ENCODE measurements at places on chromosomes 12 and 14.

DNA sequence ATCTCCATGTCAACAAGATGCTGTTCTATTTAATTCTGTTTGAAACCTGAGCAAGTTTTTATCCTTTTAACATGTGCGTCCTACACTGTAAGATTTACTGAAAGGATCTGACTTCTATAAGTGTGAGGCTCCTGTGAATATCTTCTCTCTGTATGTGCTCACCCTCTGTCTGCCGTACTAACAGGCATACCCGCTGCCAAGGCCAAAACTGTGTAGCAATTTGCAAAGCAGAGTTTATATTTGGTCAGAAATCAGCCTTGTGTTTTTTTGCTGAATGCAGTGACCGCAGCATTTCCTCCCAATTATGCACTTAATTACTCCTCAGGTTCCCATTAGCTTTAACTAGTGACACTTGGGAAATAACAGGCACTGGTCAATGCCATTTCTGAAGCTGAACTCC, 12.3 kb downstream of the CHST11 start:
- no peak for DNase-seq

DNA sequence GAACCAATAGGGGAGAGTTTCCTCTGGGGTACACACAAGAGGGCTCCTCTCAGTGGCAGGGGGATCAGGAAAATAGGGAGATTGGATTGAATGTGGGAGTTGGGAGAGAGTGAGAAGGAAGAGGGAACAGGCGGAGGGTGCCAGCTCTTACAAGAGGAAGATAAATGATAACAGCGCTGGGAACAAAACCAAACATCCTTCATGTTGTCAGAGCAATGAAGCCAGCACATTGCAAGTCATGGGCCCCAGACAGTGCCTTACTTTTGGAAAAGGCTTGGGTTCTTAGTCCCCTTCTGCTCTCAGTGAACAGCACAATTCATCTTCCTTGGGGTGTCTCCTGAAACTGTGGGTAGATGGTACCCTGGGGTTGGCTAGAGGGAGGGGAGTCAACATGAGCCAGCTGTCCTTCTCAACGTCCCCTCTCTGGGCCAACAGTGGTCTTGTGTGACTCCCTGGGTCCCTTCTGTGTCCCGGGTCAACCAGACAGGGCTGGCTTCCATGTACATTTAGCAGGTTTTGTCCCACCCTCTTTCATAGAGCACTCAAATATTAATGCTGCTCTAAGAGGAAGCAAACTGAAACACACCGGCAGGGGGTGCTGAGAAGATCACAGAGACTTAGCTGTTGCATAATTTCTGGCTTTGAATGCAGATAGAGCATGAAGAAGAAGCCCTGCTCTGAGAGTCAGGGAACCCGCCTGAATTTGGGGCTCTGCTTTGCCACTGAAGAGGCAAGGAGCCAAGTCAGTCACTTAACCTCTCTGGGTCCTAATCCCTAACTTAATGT, 138.5 kb downstream of the ESRRB start:
- no peak for DNase-seq

DNA sequence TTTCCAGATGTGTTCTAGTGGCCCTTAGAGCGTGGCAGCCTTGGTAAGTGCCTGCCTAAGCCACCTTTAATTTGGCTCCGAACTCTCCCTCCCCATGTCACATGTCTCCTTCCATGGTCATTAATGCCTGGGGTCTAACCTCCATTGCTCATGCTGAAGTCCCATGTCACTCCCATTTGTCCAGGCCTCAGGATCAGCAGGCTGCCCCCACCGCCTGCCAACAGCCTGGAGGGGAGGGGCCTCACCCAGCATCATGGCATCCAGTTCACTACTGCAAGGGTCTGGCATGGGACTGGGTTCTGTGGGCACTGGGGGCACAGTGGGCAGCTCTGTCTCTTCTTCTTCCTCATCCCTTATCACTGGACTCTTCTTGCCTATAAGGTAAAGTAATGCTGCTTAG, 4.4 kb downstream of the MMP19 start:
- DNase-seq = no peak

- no peak for DNase-seq
Observed at GRCh38 chr12:52910248-52910883, 5.5 kb upstream of the KRT8 start.

GRCh38 chr12:100156731-100157426, 14.2 kb upstream of the BLTP3B start:
- DNase-seq = no peak

- DNase-seq = no peak
Observed at GRCh38 chr14:69842686-69843420, 36.4 kb upstream of the SMOC1 start.

DNA sequence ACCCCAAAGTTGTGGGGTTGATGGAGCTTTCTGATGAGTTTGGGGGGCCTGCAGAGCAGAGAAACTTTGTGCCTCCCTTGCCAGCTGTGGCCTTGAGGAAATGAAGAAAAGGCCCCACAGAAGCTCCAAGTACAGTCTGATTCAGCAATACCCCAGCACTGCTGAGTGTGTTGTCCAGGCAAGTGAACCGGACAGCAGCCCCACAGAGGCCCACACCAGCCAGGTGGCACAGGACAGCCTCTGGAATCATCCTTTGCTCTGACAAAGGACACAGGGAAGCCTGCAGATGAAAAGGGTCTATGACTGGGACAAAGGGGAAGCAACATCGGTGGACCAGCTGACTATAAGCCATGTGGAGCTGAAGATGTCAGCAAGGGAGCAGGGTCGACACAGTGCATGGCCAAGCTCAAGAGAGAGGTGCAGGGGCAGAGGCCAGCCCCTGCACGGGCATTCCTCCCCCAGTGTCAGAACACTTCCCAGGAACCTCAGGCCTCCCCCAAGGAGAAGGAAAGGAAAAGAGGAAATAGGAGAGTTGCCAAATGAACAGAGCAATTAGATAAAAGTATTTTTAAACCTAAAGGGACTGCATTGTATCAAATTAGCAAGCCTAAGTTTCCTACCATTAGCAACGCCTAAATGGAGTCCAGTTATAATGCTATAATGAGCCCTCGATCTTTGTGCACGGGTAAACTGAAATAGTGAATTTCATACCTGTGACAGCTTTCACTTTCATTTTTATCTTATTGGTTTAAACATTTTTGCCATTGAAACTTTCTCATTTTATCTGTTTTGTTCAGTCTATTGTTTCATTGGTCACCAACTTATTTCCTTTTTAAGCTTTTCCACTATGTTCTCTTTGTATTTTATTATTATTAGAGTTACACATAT, 46.3 kb upstream of the PTGDR start:
- no peak for DNase-seq

DNA sequence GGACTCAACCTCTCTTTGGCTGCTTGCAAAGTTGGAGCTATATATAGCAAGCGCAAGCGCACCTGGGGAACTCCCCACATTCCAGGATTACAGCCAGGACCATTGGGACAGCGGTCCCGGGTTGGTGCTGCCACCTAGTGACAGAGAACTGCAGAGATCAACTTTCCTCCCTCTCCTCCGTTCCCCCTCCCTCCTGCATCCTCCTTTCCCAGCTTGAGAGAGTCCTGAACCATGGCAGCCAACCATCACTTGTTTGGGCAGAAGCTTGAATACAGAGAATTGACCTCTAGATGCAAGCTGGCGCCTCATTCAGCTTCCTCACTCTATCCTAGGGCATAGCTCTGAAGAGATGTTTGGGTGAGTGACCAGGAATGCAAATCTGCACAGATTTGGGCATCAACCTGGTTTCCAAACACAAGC, 17.4 kb upstream of the FLVCR2 start:
- DNase-seq = no peak

DNA sequence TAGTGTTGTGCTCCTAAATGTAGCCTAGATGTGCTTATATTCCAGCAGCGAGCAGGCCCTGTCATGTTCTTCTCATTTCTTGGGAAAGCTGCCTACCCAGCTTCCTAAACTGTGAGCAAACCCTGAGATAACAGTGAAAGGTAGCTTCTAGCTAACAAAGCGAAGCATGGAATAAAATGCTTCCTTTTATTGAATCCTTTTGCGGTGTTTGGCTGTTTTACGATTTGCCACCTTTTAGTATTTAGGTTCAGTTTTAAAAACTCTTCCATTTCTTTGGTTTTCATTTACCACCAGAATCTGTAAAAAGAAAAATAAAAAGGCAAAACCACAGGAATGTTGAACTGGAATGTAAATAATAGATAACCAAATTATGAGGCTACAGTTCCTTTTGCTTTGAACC, 5.0 kb upstream of the PKP2 start:
- DNase-seq = no peak

- no peak for DNase-seq
Observed at GRCh38 chr12:28232211-28232928, 42.1 kb downstream of the CCDC91 start.

- no peak for DNase-seq
Observed at GRCh38 chr14:73221945-73222344, 15.4 kb upstream of the PAPLN start.

GRCh38 chr14:35558680-35559079, 24.7 kb downstream of the INSM2 start:
- DNase-seq = no peak

DNA sequence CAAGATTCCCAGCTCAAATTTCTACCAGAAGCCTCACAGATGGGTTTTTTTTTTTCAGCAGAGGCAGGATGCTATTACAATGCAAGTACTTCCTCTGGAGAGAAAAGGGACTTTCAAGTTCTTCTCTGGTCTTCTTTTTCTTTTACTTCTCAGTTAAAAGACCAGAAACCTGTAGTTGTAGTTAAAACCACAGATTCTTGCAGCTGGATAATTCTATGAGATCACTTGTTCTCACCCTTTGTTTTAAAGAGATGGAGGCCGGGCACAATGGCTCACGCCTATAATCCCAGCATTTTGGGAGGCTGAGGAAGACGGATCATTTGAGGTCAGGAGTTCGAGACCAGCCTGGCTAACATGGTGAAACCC, 47.6 kb upstream of the OVCH1 start:
- no peak for DNase-seq

DNA sequence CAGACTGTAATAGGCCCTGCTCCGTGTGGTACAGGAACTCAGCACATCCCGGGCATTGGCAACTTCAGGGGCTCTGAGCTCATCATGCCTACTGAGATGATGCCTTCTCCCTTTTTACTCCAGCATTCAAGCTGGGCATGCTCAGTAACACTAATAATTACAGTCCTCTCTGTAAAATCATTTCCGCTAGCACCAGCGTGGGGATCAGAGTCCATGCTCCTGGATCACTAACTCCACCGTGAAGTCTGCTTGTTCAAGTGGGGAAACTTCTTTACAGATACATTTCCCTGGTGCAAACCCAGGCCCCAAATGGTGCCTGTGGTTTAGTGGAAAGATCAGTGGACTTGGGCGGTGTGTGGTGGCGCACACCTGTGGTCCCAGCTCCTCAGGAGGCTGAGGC, 16.7 kb downstream of the CLSTN3 start:
- DNase-seq = no peak

GRCh38 chr14:65866448-65866847, 453.9 kb downstream of the FUT8 start:
- DNase-seq = no peak

GRCh38 chr12:113591480-113591974, 119.9 kb upstream of the LHX5 start:
- DNase-seq = no peak

GRCh38 chr14:101064121-101064661, 160.7 kb upstream of the RTL1 start:
- peak; percentile 81 for DNase-seq

DNA sequence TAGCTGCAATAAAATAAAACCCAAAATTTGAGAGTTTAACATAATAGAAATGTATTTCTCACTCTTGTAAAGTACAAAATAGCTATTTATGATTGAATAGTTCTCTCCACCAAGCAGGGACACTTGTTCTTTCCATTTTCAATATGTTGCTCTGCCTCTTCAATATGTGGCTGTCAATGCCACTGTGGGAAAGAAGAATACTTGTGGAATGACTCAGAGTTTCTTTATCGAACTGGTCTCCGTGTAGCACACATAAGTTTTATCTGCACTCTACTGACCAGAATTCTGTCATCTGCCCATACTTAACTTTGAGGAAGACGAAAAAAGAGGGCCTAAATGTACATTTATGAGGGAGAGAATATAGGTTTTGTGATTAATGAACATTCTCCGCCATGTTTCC, 256.9 kb downstream of the ATXN7L3B start:
- DNase-seq = no peak

- DNase-seq = no peak
Observed at GRCh38 chr14:60106339-60106738, 14.6 kb downstream of the PCNX4 start.

- no peak for DNase-seq
Observed at GRCh38 chr14:50061664-50062437, 54.5 kb downstream of the VCPKMT start.

DNA sequence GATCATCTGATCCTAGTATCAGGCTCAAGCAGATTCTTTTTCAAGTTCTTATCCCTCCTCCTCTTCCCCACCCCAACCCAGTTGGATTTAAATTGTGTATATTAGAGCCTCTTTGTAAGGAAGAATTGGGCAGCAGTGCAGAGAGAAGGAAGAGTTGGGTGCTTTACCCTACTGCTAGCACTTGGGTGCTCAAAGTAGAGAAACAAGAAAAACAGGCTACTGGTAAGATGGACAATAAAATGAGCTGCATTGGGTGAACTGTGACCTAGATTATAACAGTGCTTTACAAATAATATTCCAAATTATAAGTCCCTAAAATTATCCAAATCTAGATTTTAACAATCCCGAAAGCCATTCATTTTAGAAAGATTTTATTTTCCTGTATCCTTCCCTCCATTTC, 363.4 kb upstream of the GARIN6 start:
- no peak for DNase-seq

DNA sequence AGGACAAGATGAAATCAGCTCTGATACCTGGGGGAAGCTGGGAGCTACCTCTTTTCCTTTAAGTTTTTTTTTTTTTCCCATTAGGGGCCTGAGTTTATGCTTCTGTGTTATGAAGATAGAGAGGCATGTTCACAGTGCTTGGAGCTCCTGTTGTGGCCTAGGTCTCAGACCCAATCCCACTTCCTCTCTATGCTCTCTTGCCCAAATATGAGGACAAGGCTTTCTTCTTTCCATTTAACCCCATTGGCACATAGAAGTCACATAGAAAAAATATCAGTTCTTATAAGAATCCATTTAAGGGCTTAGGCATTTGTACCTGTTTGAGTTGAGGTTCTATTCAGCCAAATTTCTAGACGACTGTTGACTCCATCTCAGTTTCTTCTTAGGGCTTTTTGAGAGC, 12.6 kb downstream of the MRPS35 start:
- DNase-seq = no peak

- no peak for DNase-seq
Observed at GRCh38 chr12:23431006-23431405, 518.5 kb downstream of the SOX5 start.

DNA sequence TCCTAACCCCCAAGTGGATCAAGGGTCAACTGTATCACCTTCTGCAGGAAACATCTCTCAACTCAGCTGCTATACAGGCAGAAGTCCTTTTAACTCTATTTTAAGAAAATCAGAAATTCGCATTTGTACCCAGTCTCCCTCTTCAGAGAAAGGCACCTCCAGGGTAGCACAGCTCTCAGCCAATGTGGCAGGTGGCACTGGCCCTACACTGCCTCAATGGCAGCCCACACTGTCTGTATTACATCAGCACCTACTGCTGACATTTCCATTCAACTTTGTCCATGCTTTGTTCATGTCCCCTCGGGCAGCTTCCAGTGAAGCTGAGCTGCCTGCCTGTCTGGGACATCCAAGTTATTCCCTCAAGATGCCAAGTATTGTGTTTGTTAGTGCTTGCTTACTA, 8.8 kb downstream of the SPTSSA start:
- DNase-seq = no peak

- DNase-seq = no peak
Observed at GRCh38 chr12:2094597-2094996, 41.8 kb downstream of the CACNA1C start.

- DNase-seq = no peak
Observed at GRCh38 chr12:128617304-128617833, 206.4 kb downstream of the SLC15A4 start.

- peak; percentile 75 for DNase-seq
Observed at GRCh38 chr14:35336494-35337268, 44.5 kb downstream of the PSMA6 start.
